ENCODE measurements at places on chromosomes 12 and 14.

- DNase-seq = no peak
Measured at GRCh38 chr12:72053604-72054003, 115.0 kb downstream of the TPH2 start.

GRCh38 chr12:84856156-84856900 is 56.3 kb downstream of the SLC6A15 start:
- DNase-seq = no peak

DNA sequence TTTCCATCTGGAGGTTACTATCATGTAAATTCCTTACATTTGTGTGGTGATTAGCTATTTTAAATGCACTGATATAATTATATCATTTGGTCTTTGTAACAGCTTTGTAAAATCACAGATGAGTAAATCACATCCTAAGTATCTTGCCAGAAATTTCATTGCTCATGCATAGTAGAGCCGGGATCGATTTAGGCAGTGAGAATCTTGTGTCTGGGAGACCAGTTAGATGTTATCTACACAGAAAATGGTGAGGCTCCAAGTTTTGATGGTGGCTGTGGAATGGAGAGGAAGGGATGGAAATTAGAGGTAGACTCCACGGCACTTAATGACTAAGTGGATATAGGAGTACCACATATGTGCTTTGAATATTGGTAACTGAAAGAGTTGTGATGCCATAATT is 156.3 kb downstream of the MSRB3 start:
- no peak for DNase-seq

DNA sequence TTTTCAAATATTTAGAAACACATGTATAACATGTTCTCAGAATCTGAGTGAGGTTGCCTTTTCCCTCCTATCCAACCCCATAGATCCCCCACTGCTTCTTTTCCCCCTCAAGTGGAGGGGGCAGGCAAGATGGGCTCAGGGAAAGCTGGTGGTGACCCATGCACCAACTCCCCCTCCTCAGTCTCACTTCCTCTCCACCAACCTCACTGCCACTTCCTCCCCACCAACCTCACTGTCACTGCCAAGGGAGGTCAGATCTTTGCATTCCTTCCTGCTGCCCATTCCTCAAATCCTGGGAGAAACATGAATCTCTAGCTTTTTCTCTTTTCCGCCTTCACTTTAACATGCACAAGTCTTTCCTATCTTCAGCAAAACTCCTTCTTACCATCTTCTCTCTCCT is 48.7 kb downstream of the SPTB start:
- no peak for DNase-seq

DNA sequence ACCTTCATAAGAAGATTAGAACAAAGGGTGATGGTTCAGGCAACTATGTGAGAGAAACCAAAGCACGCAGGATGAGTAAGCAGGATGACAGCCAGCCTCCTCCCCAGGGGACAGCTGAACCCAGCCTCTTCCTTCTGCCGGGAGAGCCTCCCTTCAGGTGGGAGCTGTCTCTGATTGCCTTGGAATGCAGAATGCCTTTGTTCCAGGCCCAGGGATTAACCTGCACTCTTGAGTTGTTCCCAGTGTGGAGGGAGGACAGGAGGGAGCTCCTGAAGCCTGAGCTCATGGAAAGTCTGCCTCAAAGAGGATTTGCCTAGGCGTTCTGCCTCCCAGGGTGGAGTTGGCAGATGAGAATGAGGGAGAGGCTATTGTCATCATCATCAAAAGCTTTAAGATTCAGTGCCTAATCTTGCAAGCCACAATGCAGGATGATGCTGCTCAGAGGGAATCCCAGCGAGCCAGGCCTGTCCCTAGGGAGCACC is 3.6 kb upstream of the KRT6A start:
- DNase-seq = no peak

GRCh38 chr12:13073173-13073572 is 29.0 kb downstream of the FAM234B start:
- no peak for DNase-seq

GRCh38 chr14:64561631-64562030 is 11.9 kb downstream of the PPP1R36 start:
- no peak for DNase-seq

- no peak for DNase-seq
Measured at GRCh38 chr14:20482382-20482781, 13.2 kb downstream of the PNP start.

DNA sequence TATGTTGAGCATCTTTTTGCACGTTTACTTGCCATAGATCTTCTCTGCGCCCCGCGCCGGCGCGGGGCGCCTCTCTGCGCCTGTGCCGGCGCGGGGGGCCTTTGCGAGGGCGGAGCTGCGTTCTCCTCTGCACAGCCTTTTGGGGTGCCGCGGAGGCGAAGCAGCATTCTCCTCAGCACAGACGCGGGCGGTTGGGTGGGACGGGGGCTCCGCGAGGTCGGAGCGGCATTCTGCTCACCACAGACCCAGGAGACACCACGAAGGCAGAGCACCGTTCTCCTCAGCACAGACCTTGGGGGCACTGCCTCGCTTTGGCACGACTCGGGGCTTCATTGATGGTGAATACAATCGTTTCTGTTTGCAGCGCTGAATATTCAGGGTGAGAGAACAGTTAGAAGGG is 28.5 kb upstream of the ANHX start:
- no peak for DNase-seq

DNA sequence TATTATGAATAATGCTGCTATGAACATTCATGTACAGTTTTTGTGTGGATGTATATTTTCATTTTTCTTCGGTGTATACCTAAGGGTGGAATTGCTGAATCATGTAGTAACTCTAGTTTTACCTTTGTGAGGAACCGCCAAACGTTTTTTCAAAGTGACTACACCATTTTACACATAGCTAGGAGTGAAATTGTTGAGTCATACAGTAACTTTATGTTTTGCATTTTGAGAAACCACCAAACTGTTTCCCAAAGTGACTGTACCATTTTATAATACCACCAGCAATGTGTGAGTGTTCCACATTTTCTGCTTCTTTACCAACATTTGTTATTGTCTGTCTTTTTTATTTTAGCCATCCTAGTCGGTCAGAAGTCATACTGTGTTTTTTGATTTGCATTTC is 3.1 kb upstream of the TPH2 start:
- DNase-seq = no peak

DNA sequence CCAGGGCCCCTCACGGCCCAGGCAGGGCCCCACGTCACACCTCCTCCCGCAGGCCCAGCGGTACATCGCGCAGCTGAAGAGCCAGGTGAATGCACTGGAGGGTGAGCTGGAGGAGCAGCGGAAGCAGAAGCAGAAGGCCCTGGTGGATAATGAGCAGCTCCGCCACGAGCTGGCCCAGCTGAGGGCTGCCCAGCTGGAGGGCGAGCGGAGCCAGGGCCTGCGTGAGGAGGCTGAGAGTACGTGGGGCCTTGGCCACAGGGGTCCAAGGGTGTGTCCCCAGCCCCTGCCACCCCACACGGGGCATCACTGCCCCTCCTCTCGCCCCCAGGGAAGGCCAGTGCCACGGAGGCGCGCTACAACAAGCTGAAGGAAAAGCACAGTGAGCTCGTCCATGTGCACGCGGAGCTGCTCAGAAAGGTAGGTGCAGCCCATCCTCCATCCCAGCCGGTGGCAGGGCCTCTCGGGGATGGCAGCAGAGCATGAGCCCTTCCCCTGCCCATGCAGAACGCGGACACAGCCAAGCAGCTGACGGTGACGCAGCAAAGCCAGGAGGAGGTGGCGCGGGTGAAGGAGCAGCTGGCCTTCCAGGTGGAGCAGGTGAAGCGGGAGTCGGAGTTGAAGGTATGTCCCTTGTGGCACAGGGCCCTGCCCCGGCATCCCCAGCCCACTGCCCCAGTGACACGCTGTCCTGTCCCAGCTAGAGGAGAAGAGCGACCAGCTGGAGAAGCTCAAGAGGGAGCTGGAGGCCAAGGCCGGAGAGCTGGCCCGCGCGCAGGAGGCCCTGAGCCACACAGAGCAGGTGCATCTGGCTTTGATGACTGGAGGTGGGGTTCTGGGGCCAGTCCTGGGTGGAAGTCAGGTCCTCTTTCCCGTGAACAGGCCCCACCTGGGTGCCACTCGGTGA is 20.9 kb downstream of the HIP1R start:
- DNase-seq = no peak

- no peak for DNase-seq
Measured at GRCh38 chr14:73402579-73402978, 55.8 kb downstream of the NUMB start.

- no peak for DNase-seq
Measured at GRCh38 chr14:49303946-49304516, 282.1 kb downstream of the RPS29 start.

DNA sequence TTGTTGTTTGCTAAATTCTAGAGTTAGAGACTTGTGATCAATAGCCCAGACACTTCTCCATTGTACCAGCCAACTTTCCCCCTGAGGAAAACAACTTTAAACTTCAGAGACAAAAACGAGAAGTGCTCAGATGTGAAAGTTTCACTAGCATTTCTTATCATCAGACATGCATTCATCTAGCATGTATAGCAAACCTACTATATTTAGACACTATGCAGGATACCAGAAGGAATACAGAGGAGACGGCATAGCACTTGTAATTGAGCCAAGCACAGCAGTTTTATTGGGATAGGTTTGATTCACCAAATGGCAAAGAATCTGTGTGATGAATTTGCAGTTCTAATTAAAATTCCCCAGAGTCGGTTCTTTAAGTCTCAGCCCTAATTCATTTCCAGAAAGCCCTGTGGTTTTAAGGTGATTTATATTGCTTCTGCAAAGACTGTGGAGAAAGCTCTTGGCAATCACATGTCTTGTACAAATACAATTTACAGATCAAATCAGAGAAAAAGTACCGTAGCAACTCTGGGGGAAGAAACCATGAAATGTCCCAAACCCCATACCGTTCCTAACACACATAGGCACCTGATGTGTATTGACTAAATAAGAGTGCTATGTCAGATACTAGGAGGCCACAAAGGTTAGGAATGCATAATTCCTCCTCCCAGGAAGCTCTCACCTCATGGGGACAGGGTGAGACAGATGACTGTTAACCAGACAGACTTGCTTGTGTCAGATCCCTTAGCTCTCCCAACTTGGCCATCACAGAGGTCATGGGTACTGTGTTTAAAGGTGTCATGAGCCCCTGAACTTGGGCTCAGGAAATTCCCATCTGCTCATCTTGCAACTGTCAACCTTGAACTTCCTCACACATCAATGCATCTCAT is 69.6 kb upstream of the KRAS start:
- DNase-seq = no peak

DNA sequence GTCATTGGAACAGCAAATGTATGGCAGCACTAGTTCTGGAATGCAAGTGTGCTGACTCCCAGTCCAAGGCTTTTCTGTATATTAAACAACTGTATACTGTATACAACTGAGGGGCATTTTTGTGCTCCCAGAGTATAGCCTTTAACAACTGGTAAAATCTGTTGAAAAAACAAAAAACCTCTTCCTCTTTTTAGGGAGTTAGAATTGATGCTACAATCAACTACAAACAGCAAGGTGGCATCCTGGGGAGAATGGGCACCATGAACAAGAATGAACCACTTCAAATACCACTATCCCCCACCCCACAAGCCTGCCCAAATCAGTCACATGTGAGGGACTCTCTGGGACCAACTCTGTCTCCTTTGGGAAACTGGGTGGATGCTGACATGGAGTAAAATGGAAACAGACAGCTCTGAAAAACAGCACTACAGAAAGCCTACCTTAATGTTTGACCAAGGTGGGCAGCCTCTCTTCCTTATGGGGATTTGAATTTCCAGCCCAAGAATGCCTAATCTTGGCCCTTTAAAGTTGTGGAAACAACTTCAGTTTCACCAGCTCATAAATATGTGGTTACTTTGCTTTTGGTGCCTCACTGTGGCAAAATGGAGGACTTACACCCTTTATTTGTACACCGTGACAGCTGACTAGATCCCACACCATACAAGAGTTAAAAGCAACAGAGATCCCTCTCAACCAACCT is 7.5 kb downstream of the VTI1B start:
- DNase-seq = no peak

DNA sequence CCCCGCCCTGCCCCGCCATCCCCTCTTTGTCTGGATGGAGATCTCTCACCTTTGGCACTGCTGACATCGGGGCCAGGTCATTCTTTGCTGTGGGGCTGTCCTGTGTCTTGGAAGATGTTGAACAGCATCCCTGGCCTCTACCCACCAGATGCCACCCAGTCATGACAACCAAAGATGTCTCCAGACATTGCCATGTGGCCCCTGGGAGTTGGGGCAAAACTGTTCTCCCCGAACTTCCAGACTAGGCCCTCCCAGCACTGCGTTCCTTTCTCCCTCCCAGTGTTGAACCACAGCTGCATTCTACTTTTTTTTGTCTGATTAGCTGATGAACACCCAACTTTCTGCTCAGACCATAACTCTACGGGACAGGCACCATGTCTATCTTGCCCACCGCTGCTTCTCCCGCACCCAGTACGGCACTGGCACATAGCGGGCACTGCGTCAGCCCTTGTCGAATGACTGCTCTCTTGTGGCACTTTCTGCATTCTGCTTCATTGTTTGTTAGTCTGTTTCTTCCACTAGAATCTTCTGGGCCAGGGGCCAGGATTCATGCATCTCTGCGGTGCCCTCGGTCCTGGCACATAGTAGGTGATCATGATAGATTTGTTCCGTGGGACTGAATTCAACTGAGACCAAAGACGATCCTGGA is 13.1 kb upstream of the MYL2 start:
- DNase-seq = no peak

- no peak for DNase-seq
Measured at GRCh38 chr12:86411710-86412109, 155.5 kb upstream of the MGAT4C start.

GRCh38 chr12:101051151-101051550 is 158.9 kb downstream of the SLC5A8 start:
- DNase-seq = no peak

DNA sequence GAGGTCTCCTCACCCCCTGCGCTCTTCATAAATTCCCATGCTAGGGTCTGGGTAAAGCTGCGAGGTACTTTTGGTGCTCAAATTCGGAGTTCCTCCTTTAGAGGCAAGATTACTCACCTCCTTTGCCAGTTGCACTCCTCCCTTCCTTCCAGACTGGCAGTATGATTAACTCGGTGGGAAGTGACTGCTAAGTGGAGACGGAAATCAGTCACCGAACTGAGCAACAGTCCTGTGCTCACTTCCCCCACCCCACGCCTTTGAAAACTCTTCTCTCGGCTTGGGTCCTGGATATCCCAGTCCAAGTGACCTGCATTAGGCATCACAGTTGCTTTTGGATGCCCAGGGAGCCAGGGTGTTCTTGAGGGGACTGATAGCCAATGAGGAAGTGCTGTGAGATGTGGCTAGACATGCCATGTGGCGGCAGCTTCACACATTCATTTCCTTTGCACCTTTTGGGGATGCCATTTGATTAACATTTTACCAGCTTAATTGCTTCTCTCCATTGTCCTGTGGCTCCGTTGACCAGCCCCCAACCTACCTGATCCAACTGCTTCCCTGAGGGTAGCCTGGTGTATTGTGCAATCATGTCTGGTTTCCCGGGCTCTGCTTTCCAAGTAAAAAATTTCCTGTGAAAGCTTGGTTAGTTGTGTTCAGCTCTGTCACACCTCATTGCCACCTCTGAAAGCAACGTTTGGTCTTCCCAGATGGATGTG is 840 bp downstream of the PNP start:
- no peak for DNase-seq

GRCh38 chr12:18807714-18808113 is 69.8 kb downstream of the CAPZA3 start:
- DNase-seq = no peak

GRCh38 chr12:7937833-7938506 is 2.0 kb upstream of the SLC2A3 start:
- no peak for DNase-seq

- DNase-seq = no peak
Measured at GRCh38 chr12:90842477-90842876, 112.5 kb downstream of the CCER1 start.

- DNase-seq = no peak
Measured at GRCh38 chr14:95215094-95215725, 57.9 kb upstream of the DICER1 start.
